ENCODE measurements at places on chromosomes 7 and 10.

GRCh38 chr10:62618054-62618453 lies 186.5 kb upstream of the ADO start:
- DNase-seq = no peak

- no peak for DNase-seq
Measured at GRCh38 chr7:104961821-104962220, 52.2 kb upstream of the KMT2E start.

DNA sequence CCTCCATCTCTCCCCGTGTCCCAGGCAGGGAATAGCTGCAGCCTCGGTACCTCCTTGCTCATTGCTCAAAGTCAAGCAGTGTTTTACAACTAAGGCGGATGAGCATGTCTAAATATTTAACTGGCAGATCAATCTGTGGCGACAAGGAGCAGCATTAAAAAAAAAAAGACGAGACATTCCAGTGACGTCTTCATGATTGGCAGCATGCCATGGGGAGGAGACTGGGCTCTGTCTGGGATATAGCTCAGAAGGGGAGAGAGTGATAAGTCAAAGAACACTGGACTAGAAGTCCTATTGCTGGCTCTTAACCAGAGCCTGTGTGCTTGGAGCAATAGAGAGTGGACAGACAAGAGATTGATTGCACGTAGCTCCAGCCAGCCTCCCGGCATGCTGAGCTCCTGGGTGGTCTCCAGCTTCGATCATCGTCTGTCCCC lies 287.5 kb upstream of the PODXL start:
- no peak for DNase-seq

DNA sequence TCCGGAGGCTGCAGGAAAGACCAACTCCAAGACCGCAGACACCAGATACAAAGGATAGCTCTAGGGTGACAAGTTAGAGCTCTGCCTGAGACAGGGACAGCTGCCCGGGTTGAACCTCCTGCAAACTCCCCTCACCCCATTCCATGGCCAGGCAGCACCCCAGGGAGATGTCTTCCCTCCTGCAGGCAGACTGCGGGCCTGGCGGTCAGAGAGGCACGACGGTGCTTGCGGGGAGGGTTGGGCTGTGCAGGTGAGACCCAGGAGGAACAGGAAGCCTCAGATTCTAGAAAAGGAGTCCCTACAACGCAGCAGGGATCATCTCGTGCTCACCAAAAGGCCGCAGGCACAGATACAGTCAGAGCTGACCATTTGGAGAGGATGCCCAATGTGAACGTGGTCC lies 34.6 kb downstream of the CARD11 start:
- DNase-seq = no peak

DNA sequence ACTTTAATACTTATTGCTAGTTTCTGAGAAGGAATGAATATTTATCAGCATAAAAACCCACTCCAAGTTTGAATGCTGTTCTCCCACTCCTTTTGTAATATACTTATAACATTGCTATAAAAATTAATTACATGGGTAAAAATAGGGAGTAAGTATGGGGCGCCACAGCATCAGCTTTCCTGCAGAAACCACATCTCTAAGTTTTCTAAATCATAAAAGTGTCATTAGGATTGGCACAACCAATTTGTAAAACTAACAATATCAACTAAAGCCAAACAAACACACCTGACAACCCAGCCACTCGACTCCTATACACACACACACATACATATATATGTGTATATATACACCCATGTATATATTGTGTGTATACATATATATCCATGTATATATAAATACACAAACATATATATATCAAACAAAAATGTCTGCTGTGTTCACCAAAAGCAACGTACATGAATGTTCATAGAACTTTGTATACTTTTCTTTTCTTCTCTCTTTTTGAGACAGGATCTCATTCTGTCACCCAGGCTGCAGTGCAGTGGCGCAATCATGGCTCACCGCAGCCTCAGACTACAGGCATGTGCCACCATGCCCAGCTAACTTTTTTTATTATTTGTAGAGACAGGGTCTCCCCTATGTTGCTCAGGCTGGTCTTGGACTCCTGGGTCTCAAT lies 14.8 kb upstream of the LRRC17 start:
- DNase-seq = no peak

DNA sequence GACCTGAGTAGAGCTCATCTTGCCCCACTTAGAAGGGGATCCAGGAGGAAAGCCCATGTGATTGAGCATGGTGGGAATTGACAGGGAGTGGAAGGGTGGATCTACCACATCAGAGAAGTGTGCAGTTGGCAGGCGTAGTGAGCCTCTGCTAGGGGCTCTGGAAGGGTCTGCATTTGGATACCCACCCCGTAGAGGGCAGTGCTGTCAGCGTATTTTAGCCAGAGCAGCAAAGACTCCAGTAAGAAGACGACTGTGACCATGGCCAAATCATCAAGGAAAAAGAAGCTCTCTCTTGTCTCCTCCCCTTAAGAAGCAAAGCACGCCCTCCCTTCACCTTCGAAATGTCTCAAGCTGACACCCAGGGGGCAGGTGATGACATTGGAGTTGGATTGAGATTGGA lies 68.8 kb upstream of the INHBA start:
- no peak for DNase-seq

GRCh38 chr7:115195208-115195607 lies 273.3 kb downstream of the MDFIC start:
- no peak for DNase-seq

- no peak for DNase-seq
Measured at GRCh38 chr7:2802101-2802500, 42.0 kb downstream of the GNA12 start.

DNA sequence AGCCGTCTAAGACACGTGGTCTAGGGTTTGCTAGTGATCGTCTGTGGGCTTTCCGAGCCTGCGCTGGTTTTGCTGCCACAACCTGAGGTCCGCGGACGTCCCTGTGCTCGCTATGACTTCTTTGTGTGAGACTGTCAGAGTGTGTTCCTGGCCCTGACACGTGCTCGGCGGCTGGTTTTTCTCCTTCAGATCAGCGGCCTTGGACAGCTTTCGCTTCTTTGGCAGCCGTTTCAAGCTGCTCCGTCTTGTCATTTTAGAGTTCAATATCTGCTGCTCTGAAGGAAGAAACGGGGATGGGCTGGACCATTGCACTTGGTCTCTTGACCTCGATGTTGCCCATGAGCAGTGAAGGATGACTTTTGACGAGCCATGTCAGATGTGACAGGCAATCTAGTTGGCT lies 147.3 kb downstream of the MGMT start:
- DNase-seq = no peak

DNA sequence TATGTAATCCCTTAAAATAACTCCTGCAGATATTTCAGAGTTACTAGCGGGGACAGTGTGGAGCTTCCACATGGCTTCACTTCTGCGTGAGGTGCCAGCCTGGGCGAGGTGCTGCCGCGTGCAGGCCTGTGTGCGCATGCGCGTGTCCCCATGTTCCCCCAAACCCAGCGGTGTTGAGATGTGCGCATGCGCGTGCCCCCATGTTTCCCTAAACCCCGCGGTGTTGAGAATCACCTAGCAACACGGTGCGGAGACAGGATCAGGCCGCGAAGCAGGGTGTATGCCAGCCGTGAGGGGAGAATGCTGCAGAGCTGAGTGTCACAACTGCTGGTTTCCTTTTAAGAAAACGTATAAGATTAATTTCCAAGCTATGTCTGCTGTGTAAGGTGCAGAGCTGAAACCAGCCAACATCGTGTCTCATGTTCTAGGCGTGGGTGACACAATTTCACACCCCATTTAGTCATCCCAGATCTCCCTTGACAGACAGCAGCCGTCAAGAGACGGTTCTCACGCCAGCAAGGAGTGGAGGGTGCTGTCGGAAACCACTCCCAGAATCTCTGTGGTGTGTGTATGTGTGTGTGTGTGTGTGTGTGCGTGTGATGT lies 71.9 kb upstream of the ADARB2 start:
- DNase-seq = no peak

DNA sequence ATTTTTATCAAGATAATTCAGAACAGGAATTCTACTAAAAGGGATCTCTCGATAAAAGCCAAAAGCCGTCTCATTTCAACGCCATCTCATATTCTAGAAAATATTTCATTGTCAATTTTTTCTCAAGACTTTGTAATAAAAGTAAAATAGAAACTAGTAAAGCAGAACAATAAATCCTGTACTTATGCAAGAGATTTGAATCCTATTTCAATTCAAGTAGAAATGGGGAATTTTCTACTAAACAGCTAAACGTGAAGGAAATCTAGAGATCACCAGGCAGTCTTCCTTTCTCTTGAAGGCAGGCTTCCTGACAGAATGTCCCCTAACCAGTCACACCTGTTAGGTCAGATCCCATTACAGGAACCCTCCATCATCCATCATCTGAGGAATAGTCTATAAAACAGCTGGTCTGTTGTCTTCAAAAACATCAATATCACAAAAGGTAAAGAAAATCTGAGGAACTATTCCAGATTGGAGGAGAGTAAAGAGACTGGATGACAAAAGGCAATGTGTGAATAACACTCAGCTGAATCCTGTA lies 23.7 kb downstream of the USP6NL start:
- DNase-seq = no peak

DNA sequence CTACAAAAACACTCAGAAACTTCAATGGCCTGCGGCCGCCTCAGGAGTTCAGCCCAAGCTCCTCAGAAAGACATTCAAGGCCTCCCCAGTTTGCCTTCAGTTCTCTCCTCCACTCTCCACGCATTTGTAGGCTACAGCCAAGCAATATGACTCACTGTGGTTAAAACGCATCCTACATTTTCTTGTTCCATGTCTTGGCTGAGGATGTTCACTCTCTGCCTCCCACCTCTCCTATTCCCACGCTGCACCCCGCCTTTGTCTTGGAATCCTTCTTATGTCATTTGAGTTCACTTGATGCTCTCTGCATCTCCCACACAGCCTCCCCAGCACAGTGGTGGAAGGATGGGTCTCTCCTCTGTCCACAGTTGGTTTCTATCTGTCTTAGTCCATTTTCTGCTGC lies 184.8 kb downstream of the NPSR1 start:
- no peak for DNase-seq

DNA sequence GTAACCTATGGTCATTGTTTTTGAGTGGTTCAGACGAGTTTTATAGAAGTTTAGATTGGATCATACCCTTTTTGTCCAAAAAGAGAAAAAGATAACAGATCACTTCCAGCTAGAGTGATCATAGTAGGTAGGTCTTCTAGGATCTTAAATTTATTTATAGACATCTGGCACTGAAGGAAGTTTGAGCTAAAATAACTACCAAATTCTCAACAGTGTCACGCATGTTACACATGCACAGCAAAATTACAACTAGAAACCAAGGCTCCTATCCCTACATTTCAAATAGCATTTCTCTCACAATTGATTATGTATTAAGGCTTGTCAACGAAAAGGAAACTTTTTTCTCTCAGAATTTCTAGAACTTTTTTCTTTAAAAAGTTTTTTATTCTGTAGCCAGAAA lies 2.3 kb downstream of the CALU start:
- no peak for DNase-seq

DNA sequence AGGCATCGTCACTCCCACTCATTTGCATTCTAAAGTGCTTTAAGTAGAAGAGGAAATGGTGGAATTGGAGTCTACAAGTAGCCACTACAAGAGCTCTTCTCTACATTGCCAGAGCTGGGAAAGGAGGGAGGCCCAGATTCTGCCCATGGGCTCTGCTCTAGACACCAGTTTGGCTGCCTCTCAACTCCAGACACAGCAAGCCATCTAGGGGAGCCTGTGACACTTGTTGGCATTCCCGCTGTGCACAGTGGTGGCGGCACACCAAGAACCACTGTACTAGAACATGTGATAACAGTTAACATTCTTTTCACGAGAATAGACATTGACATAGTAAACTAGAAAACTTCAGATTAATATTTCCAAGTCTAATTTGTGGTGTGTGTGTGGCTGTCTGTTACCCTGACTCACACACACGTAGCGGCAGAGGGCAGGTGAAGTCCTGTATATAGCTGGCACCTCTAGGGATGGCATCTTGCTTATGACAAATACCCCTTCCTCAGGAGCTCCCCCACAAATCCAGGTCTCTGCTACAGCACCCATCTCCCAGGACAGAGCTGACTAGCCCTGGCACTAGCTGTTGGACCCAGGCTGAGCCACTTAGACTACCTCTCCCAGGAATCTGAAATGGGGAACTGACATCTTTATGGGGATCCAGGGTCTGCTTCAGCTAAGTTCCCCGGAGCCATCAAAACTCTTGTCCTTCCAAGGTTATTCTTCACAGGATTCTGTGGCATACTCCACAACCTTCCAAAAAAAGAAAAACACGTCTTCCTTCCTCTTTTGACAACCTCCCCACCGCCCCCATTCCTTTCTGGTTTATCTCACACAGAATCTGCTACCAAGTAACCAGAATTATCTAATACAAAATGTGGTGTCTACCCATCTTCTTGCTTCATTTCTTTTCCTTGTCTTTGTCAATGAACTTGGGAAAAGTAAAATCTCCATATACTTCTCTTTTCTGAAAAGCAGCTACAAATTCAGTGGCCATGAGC lies 54.7 kb upstream of the MRLN start:
- no peak for DNase-seq

DNA sequence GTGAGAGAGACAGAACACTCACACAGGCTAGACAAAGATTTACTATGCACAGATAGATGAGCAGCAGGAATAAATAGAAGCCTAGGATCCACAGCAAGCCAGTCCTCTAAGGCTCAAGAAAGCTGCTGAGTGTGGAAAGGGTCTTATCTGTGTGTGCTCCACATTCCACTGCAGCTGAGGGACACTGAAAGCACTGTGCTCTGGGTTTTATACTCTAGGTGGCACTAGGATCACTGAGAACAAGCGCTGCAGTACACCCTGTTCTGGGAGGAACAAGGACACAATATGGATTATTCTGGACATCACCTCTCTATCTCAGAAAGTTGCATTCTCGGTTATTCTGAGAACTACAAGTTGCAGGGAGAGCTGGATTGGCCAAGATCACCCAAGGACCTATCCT lies 4.9 kb upstream of the KLHL7 start:
- DNase-seq = no peak

GRCh38 chr7:89605362-89605761 lies 548.9 kb upstream of the STEAP1 start:
- no peak for DNase-seq

DNA sequence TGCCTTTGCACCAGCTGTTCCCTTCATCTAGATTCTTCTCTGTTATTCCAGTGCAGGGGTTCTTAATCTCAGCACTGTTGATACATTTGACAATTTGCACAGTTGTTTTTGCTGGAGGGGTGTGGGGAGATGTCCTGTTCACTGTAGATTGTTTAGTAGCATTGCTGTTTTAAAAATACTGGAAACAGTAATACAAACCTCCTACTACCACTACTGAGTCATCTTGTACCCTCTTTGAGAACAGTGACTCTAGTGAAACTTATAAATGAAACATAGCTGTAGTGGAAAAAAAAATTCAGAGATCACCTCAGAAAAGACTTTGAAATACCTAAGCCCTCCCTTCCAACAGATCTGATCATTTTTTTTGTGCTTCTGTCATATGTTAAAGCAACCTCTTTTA lies 154.8 kb upstream of the TMEM196 start:
- no peak for DNase-seq

- no peak for DNase-seq
Measured at GRCh38 chr10:127943336-127943910, 36.5 kb downstream of the PTPRE start.

- no peak for DNase-seq
Measured at GRCh38 chr7:28068811-28069216, 111.8 kb downstream of the JAZF1 start.

GRCh38 chr7:151999424-152000090 lies 25.9 kb upstream of the GALNT11 start:
- no peak for DNase-seq

GRCh38 chr10:98270073-98270740 lies 2.2 kb upstream of the LOXL4 start:
- DNase-seq = no peak

All from stimulated activated CD8-positive, alpha-beta memory T cell treated with anti-CD3 and anti-CD28 coated beads, Interleukin-15, amount 100 ng/mL, for 48 hours (primary cell).